ENCODE measurements at places on chromosomes 4 and X.

DNA sequence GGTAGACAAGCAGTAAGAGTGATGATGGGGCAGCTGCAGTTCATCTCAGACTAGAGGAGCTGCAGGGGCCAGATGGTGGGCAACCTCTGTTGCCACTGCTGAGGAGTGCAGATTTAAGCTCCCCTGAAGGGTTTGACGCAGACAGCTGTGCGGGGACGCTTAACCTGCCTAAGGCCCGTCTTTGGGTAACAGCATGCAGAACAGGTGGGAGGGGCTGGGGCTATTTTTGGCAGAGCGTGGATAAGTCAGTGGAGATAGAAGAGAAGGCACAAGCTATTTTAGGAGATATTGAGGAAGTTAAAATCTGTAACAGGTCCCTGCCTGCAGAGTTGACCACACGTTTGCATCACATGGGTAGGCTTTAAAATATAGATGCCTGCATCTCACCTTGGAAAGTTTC is 10.5 kb downstream of the CD99 start:
- no peak for DNase-seq

DNA sequence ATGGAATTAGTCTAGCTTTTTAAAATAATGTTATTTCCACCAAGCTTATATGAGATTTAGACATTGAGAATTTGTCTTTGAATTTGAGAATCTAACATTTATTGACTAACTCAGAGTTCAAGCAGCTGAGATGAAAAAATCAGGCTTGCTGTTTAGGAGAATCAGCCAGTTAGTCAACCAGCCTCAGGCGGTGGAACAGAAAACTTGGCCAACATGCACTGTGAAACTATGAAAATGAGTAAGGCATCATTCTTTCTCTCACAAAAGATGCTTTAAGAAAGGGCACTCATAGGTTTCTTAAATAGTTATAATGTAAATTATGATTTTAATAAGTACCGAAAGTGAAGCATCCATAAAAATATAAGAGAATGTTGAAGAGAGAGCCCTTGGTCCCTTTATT is 84.2 kb downstream of the NFKB1 start:
- DNase-seq = no peak

DNA sequence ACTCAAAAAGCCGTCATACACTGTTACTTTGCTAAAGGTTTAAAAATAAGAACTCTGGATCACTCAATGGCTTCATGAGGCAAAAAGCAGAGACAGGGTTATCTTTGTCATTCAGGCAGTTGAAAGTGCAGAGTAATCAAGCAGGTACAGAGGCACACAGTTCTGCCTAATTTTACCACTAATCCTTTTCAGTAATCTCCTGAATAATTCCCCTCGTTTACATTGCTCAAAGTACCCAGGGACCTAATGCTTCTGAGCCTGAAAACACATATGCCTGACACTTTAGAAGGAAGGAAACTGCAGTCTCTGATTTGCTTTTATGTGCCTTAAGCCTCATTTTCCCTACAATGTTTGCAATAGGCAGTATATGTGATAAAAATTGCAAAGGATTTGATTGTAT is 71.4 kb upstream of the TRAM1L1 start:
- no peak for DNase-seq

DNA sequence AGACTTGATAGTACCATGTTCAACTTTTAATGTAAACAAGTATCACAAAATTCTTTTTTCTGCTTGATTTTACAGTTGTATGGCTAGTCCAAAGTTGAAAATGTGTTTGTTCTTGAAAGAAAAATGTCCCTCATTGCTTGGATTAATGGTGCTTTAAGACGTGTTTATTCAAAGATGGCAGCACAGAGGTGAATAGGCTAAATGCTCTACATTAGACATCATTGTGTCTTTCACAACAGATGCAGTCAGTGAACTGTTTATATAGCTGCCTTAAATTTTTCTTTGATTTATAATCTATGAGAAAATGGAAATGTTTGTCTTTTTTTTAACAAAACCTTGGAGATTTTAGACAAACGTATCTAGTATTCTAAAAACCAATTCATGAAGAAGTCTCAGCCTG is 137.3 kb downstream of the BMPR1B start:
- DNase-seq = no peak

GRCh38 chr4:174061026-174061425 is 222.4 kb downstream of the FBXO8 start:
- DNase-seq = no peak

GRCh38 chr4:147340591-147341120 is 140.2 kb upstream of the EDNRA start:
- no peak for DNase-seq

DNA sequence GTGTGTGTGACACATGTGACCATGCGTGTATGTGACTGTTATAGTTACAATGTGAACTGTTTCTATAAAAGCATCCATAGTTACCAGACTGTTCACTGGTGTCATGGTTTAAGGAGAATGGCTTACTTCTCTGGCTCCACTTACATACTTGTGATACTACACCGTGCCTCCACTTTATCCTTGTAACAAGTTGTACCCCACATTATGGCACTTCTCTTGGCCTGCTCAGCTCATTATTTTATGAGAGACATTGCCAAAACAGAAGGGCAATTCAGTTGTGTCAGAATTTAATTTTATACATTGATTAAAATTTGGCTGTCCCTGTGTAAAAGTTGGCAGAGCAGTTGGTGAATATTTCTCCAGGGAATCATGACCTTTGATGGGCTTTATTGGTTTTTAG is 62.4 kb upstream of the TBC1D14 start:
- DNase-seq = no peak

GRCh38 chr4:93184053-93184452 is 644.5 kb upstream of the ATOH1 start:
- DNase-seq = no peak

- DNase-seq = no peak
Observed at GRCh38 chrX:13357925-13358324, 38.1 kb upstream of the ATXN3L start.

- no peak for DNase-seq
Observed at GRCh38 chr4:102580463-102580842, 79.3 kb downstream of the NFKB1 start.

- DNase-seq = no peak
Observed at GRCh38 chr4:508675-509638, 9.9 kb downstream of the PIGG start.

- DNase-seq = no peak
Observed at GRCh38 chrX:49249071-49249470, 13.8 kb downstream of the CCDC22 start.

DNA sequence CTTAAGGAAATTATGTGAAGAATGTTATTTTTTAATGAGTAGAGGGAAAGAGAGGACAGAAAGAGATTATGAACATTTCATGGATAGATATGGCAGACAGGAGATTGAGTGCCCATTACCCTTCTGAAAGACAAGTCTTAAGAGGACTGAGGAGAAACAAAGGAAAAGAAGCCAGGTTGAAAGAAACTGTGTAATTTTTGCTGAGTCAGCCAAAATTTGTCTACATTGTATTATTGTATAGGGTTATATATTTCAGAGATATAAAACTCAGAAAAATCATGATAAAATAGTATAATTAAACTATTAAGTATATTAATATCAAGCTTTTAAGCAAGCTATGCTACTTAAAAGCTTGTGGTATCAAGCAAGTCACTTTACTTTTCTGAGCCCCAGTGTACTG is 4.9 kb downstream of the TMPRSS11B start:
- DNase-seq = no peak

GRCh38 chr4:157700898-157701694 is 471.7 kb downstream of the GASK1B start:
- no peak for DNase-seq

DNA sequence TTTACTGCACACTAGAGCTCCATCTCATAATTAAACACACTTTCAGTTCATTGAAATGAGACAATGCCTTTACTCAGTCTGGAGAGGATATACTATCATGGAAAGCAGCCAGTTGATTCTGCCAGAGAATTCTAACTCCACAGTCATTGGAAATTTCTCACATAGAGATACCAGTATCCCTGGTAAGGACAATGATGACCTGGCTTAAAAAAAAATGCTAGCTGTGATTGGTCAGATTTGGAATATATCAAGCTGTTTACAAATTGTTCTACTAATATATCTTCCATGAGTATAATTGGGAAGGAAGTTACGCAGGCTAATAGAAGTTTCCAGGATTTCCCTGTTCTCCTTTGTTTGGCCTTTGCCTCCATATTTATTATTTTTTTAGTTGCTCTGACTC is 34.5 kb upstream of the TLL1 start:
- no peak for DNase-seq

GRCh38 chr4:183445097-183445428 is 627 bp downstream of the CDKN2AIP start:
- DNase-seq = peak; percentile 89

GRCh38 chrX:19183761-19184477 is 61.7 kb upstream of the ADGRG2 start:
- no peak for DNase-seq

DNA sequence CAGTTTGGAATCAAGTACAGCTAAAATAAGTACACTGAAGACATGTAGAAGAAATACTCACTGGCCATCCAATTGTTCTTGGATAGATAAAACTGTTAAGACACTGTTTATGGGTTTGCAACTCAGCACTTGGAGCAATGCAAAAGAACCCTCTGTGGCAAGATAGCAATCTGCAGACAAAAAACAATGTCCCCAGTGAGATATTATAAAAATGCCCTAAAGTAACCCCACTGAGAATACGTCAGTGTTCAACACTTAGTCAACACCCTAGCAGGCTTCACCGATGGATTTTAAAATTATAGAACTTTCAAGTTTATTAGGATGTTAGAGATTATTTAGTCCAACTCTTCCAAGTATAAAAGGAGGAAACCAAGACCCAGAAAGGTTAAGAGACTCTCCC is 47.5 kb upstream of the NDP start:
- no peak for DNase-seq

DNA sequence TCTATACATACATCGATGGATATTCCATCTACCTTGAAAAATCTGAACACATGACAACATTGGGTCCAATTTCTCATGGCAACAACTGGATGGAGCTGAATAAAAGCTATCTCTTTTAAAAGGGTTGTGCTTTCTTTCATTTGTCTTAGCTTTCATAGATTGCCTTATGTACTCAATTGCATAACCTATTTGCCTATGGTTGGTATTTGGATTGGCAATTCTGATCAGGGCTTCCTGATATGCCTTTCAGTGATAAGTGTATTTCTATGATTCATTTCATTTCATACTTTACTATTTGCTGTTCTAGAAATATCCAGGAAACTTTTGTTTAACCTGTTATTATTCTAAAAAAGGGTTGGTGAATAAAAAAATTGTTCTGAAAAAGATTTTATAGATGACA is 509.9 kb downstream of the GRXCR1 start:
- DNase-seq = no peak

GRCh38 chrX:34578237-34578636 is 78.8 kb downstream of the TMEM47 start:
- DNase-seq = no peak

DNA sequence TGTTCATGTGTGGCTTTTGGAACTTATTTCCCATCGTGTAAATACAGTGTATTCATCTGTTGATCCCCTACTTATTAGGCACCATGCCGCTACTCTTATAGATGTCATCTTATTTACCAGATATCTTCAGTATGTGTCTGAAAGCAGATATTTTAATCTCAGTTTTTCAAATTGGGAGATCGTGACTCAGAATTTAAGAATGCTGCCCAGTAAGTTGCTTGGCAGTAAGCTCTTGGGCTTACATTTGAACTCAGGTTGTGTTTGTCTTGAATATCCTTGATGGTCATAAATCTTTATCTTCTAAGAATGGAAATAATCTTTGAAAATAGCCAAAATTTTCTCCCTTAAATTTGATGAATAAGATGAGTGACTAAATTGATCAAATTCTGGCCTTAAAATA is 45.9 kb upstream of the RPA4 start:
- DNase-seq = no peak

DNA sequence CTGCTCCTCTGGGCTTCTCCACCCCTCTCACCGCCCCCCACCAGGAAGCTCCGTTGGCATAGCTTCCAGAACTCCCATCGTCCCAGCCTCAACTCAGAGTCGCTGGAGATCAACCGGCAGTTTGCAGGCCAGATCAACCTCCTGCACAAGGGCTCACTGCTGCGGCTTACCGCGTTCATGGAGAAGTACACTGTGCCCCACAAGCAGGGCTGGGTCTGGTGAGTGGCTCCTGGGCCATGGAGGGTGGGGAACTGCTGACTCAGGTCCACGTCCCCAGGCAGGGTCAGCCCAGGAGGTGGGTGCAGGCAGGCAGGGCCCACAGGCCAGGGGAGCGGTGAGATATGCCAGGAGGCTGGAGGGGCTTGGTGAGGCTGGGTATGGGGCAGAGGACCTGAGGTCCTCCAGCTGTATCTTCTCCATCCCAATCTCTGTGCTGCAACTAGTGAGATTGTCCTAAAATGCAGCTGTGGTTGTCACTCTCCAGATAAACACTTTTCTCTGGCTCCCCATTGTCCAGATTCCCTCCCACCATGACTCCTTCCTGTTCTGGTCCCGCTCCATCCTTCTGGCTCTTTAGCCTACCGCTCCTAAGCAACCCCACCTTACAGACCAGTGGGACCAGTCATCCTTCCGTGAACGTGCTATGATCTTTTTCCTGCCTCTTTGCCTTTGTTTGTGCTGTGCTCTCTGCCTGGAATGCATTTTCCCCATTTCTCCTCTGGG is 71.9 kb downstream of the STARD8 start:
- peak; percentile 73 for DNase-seq

DNA sequence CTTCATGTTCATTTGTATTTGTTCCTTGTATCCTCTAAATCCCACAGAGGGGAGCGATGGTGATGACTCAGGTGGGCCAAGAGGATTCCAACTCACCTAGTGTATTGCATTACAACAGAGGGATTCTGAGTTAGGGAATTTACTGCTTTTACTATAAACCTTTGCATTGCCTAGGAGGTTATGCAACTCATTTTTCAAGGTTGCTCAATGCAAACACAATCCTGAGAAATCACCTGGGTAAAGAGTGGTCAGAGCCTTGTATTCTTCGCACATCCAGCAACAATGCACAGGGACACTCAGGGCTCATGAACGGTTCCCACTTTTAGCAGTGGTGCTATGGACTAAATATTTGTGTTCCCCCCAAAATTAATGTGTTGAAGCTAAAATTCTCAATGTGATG is 28.6 kb upstream of the LSM6 start:
- DNase-seq = no peak

- no peak for DNase-seq
Observed at GRCh38 chrX:19832191-19832965, 55.0 kb downstream of the SH3KBP1 start.

Data from lower leg skin (tissue), 4 donors.